NCI-H446 treated with DMSO at 0.1 percent for 48 hours (cell line): ENCODE measurements at places on chromosomes 11 and 22.

- no peak for DNase-seq
Observed at GRCh38 chr22:48908547-48908946, 919.1 kb downstream of the BRD1 start.

DNA sequence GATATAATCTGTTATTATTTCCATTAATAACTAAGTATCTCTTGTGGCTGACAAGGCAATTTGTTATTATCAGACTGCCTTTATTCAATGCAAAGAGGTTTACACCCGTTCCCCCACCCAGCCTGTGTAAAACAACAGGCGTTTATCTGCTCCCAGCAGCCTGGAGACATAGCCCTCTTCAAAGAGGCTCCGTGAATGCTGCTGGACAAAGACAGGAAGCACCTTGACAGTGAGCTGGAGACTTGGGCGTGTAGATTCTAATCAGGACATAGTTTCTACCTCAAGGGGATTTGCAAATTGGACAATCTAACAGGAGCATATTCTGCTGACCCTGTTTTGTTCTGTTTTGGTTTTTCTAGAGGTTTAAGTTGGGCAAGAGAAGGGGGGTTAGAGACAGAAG lies 733.0 kb upstream of the KIRREL3 start:
- no peak for DNase-seq

DNA sequence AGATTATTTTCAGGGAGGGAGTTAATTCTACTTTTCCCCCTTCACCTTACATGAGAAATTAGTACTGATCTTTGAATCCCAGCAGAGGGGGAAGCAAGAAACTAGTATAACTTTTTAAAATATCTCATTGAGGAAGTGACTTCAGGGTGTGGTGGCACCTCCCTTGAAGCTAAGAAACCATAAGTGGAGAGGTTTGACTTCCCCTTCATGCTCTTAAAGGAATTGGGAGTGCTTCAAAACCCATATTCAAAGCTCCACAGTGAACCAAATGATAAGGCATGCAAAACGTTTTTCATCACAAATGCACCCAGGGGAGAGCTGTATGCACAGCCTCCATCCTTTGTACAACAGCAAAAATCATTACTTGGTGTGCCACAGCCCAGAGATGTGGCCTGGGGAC lies 540 bp downstream of the MS4A14 start:
- DNase-seq = no peak

DNA sequence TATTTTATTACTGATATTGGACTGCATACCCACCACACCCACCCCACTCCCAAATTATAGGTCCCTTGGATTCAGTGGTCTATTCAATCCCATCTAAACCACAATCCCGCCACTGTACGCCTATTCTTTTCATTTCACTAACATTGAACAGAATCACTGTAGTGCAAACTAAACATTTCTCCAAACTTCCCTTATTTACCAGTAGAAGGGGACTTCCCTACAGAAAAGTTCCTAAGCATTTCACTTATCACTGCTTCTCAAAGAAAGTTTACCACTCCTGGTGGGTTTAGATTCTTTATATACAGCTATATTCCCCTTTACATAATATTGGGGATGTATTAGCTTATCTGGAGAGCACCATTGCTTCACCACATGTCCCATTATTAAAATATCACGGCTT lies 29.3 kb downstream of the OR8B12 start:
- no peak for DNase-seq

- no peak for DNase-seq
Observed at GRCh38 chr22:21028277-21029251, 3.8 kb downstream of the SLC7A4 start.

GRCh38 chr22:29581799-29582198 lies 886 bp upstream of the NIPSNAP1 start:
- DNase-seq = no peak

- DNase-seq = no peak
Observed at GRCh38 chr11:33172345-33172744, 11.1 kb upstream of the CSTF3 start.

GRCh38 chr22:44571566-44572413 lies 73.8 kb upstream of the RTL6 start:
- DNase-seq = no peak

DNA sequence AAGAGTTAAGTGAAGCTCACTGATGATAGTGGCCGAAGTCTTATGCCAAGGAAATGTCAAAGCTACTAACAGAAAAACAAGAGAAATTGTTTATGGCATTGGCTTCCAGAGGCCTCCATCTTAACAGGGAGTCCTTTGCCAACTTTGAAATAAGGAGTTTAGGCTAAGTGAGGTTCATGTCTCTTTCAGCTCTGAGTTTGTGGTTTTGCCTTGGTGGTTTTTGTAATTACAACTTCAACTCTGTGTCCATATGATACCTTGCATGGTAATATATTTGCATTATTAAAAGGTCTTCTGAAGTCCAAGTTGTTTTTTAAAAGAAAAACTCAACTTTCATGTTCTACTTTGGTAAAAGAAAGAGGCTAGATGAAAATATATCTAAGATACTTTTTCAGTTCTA lies 31.4 kb upstream of the ANO5 start:
- DNase-seq = peak; percentile 28

- DNase-seq = no peak
Observed at GRCh38 chr11:24820541-24820940, 323.7 kb downstream of the LUZP2 start.

GRCh38 chr11:13003736-13004493 lies 5.2 kb upstream of the RASSF10 start:
- peak; percentile 33 for DNase-seq

- DNase-seq = no peak
Observed at GRCh38 chr11:134634897-134635831, 223.1 kb upstream of the B3GAT1 start.

DNA sequence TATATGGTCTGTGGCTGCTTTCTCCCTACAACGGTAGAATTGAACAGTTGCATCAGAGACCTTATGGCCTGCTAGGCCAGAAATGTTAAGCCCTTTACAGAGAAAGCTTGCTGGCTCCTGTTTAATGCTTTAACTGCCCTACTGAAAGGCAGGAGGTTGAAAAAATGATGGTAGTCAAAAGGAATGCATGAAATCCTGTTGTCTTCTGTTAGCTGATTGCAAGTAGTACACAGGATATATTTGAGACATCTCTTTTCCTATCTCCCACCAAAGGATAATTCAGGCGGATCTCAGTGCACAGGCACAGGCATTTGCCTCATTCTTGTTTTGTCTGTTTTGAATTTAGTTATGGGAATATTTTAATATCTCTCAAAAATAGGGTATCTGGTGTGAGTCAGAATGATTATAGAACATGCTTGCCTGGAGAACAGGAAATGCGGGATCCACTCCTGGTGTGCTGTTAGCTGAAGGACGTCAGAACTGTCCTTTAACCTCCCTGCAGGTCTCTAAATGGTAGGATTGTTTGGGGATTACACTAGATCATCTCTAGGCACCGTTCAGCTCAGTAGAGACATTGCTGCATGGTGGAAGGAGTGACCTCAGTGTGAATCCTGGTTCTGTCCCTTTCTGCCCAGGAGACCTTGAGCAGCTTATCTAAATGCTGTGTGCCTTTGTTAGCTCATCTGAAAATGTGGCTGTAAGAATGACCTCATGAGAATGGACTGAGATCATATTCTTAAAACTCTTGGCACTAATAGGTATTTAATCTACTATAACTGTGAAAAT lies 49.5 kb downstream of the PACS1 start:
- DNase-seq = no peak

DNA sequence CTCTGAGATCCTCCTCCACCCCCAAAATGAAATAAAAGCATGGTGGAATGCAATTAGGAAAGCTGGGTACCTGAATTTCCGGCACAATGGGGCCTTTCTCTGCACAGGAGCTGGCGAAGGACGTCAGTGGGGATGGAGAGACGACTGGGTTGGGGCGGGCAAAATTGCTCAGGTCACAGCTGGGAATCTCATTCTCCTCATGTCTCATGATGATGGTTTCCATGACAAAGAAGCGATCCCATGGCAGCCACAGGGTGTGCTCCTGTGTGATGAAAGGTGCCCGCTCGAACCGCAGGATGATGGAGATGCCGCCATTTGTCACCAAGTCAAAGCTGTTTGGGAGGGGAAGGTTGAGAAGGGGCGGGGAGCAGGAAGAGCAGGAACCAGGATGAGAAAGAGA lies 157.6 kb upstream of the NARS2 start:
- DNase-seq = no peak

DNA sequence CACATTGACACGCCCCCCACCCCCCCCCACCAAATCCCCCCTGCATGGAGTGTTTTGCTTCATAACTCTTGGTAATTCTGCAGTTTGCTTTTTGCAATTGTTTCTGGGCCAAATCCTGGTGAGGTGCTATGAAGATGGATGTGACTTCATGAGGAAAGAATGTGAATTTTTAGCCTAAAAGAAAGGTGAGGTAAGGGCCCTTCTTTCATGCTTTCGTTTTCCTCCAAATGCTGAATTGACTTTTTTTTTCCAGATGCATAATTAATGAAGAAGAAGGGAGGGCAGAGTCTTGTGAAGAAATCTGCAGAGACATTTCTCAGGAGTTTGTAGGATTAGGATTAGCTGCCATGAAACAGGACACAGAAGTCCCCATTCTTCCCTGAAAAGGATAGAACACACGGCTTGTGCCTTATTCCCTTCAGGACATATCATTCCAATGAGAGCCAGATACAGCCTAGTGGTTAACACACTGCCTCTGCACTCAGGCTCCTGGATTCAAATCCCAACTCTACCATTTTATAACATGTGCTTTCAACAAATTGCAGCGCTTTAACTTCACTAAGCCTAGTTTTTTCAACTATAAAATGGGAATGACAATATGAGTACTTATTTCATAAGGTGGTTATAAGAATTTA lies 19.6 kb upstream of the TBCEL start:
- DNase-seq = no peak

GRCh38 chr22:49961601-49962011 lies 1.0 kb downstream of the PIM3 start:
- no peak for DNase-seq

DNA sequence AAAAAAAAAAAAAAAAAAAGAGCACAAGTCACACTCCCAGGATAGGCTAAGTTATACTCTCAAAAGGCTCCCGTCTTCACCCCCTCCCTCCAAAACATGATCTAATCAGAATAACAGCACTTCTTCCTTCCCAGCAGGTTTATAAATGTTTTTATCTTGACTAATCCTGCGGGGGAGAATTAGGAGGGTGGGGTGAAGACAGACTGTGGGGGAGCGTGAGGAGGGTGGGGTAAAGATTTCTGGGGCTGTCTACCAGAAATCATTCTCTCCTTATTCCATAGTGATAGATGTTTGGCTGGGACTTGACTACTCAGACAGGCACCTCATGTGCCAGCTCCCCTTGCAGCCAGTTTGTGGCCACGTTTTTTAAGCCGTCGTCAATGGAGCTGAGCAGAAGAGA lies 17.0 kb downstream of the KCNE3 start:
- DNase-seq = no peak

GRCh38 chr11:112785719-112786118 lies 175.5 kb upstream of the NCAM1 start:
- peak; percentile 20 for DNase-seq

DNA sequence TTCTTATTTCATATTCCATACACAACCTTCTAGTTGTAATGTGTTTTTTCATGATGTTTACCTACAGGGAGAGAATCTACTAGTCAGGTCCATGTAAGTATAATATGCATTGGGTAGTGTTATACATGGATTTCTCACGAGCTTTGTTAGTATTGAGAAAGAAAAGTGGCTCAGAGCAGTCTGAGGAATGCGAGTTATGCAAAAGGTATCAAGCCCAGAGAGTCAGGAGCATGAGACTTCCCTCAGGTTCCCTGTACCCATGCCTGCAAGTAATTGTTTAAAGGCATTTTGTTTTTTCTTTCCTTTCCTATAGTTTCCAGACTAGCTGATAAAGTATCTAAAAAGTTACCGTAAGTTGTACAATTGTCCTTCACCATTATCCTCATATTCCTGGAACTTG lies 66.1 kb downstream of the STK33 start:
- DNase-seq = no peak

DNA sequence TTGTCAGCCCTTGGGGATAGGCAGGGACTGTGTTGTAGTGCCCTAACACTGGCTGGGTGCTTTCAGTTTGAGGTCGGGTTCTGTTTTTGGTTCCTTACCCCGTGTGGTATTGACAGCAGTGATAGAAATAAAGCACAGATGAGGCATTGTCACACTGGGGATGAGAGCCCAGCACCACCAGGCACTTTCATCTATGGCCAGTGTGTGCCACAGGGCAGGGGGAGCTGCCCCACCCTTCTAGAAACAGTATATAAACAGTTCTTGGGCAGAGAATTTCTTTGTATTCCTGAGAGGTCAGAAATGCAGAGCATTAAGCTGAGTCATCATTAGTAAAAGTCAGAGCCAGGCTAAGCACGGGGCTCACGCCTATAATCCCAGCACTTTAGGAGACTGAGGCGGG lies 23.1 kb upstream of the CDC42EP2 start:
- no peak for DNase-seq

- no peak for DNase-seq
Observed at GRCh38 chr11:40230821-40231220, 1228.6 kb downstream of the LRRC4C start.

- DNase-seq = no peak
Observed at GRCh38 chr22:48092866-48093265, 1330.4 kb downstream of the TBC1D22A start.

DNA sequence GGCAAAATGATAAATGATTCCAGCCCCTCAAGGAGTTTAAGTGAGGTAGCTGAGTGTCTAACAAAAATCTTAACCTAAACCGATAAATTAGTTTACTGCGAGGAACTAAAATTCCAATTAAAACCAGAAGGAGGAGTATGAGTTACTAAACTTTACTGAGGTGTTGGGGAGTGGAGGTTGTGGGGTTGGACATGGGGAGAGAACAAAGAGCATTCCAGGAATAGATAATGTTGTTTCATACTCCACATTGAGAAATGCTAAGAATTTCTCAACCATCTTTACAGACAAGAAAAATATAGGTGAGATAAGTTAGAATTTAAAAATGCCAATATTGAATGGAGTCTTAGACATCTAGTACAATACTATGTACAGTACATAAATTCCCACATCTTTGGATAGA lies 488.6 kb downstream of the METTL15 start:
- DNase-seq = no peak

- no peak for DNase-seq
Observed at GRCh38 chr11:41955066-41955465, 495.6 kb upstream of the LRRC4C start.

- DNase-seq = no peak
Observed at GRCh38 chr22:47357493-47357892, 595.0 kb downstream of the TBC1D22A start.

GRCh38 chr11:18310800-18311340 lies 11.1 kb downstream of the HPS5 start:
- DNase-seq = no peak
